ENCODE measurements at places on chromosomes 2 and 18.

DNA sequence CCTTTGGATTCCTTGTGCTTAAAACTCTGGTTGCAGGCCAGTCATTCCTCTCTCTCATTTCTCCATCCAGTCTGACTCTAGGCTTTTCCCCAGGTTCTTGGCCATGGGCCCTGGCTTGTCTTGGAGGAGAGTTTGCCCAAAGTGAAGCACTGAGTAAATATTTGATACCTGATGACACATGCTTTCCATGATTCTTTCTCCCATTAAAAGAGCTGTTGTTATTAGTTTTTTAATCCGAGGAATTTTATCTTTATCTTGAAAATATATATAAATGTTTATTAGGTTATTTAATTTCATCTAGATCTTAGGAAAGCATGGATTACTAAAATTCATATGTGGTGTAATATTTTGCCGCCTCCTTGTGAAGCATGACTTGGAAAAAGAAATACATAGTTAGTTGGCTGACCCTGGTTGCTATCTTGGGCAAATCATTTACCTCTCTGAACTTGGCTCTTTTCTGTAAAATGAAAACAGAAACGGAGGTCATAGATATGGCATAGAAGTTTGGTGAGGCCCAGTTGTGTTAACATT, 650.1 kb downstream of the SLC4A3 start:
- no peak for DNase-seq

- no peak for DNase-seq
Measured at GRCh38 chr2:78977661-78978145, 47.8 kb upstream of the REG3G start.

DNA sequence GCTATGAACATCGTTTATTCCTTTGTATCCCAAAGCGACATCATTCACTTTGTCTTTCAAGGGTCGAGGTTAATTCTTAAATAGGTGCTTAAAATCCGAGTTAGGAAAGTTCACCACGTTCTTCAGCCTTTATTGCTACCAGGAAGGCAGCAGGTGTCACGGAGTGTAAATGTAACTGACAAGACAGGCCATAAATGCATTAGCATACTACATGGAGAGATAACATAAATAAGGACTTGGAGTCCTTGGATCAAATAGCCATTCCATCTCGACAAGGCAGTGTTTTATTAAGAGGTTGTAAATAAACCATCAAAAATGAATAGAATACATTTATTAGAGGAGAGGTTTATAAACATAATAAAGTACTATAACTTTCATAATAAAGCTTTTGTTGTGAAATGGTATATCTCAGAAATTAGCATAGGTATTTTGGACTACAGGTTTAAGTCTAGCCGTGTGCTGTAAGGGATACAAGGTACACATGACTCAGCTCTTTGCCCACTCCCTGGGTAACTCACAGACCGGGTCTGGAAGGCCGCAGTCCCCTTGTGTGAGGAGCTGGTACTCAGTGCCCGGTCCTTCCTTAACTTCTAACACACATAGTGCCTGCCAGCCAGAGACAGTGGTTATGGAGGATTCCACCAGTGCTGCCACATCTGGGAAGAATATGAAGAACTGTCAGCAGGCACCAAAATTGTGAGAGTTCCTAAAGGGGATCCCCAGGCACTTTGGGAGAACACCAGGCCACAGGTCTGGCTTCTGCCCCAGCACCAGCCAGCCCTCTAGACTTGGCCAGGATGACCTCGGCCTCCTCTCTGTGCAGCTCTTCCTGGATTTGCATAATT, 29.4 kb downstream of the CAPN13 start:
- no peak for DNase-seq

DNA sequence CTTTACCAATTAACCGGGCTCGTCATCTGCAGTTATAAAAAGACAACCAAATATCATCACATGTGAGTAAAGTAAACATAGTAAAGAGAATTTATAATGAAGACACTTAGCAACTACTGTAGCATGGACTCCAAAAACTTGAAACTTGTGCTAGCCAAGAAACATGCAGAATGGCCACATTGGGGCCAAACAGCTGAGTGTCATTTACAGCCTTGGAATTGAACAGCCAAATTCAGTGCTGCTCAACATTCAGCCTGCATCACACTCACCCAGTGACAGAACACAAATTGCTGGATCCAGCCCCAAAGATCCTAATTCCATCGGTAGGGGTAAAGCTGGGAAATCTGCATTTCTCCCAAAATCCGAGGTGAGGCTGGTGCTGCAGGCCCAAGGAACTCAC, 224.8 kb upstream of the GYPC start:
- no peak for DNase-seq

- DNase-seq: no peak
Measured at GRCh38 chr2:225136552-225136951, 94.3 kb upstream of the DOCK10 start.

- DNase-seq: no peak
Measured at GRCh38 chr2:52117299-52117698, 1085.4 kb upstream of the NRXN1 start.

DNA sequence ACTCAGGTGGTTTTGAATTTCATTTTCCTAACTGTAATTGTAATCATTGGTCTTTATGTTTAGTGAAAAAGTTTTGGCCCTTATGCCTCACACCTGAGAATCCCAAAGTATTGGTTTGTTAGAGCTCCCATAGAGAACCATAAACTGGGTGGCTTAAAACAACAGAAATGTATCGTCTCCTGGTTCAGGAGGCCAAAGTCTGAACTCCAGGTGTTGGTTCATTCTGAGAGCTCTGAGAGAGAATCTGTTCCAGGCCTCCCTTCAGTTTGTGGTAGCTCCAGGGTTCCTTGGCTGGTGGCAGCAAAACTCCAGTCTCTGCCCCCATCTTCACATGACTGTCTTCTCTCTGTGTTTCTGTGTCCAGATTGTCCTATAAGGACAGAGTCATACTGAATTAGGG, 11.0 kb downstream of the IL37 start:
- DNase-seq: no peak

- no peak for DNase-seq
Measured at GRCh38 chr2:9629222-9630116, 1.3 kb downstream of the YWHAQ start.

- DNase-seq: no peak
Measured at GRCh38 chr2:228105526-228106250, 75.8 kb downstream of the SPHKAP start.

- no peak for DNase-seq
Measured at GRCh38 chr18:3075491-3075890, 62.5 kb upstream of the LPIN2 start.

DNA sequence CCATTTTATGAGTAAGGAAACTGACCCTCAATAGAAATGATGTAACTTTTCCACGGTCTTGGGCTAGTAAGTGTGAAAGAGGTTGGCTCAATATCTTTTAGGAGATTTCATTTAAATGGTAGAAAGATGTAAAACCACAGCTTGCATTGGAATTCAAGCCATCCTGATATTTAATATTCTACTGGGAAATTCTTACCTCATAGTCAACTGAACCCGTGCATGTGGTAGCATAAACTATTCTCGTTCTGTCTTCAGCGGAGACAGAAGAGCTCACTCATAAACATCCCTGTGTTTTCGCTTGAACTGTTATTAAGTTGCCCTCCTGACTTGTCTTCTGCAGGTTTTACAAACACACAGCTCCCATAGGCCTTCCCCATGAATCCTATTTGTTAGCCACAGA, 8.5 kb upstream of the SPATS2L start:
- no peak for DNase-seq

GRCh38 chr2:15980605-15981098, 40.3 kb downstream of the MYCN start:
- DNase-seq: no peak

GRCh38 chr2:208607694-208608093, 201.1 kb downstream of the PTH2R start:
- no peak for DNase-seq

Data from Ammon's horn (tissue), 1 donor.